T1000 (cell line): ENCODE measurements at places on chromosomes 16 and 17.

GRCh38 chr17:15480204-15480603 lies 12.8 kb upstream of the CDRT4 start:
- DNase-seq = no peak

- DNase-seq = no peak
Measured at GRCh38 chr17:58321571-58322525, 6.7 kb downstream of the TSPOAP1 start.

- no peak for DNase-seq
Measured at GRCh38 chr16:84752600-84752999, 52.8 kb downstream of the USP10 start.

DNA sequence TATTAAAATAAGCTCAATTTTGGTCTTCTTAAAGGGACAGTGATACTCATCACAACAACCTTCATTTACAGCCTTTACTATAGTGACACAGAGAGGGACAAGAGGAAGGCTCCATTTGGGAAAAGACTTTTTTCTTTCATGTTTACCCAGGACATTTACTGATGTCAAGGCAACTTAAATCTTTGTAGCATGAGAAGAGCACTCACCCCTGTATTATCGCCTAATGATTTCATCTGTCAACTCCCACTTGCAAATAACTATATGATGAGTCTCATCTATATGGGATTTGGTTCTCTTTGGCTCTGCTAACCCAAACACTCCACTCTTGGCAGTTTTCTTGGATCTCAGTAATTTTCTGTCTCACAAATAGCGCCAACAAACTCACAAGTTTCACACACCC lies 24.1 kb downstream of the BLMH start:
- DNase-seq = no peak

GRCh38 chr17:54259476-54259875 lies 436.7 kb downstream of the KIF2B start:
- DNase-seq = no peak

GRCh38 chr16:87203060-87203656 lies 114.0 kb downstream of the C16orf95 start:
- no peak for DNase-seq

GRCh38 chr17:51010173-51010675 lies 110.4 kb downstream of the SPAG9 start:
- no peak for DNase-seq

- DNase-seq = no peak
Measured at GRCh38 chr17:33689725-33690124, 396.6 kb upstream of the ASIC2 start.

DNA sequence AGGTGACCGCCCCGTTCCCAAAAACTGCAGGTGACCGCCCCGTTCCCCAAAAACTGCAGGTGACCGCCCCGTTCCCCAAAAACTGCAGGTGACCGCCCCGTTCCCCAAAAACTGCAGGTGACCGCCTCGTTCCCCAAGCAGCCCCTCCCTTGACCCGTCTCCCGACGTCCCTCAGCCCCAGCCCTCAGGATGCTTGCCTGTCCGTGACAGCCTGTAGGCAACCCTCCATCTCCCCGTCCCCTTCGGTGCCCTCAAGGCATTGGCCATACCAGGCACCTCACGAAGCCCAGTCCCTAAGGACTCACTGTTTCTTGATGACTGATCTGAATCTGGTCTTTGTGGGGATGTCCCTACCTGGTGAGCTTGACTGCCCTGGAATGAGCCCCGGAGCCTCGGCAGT lies 25.1 kb downstream of the SGSM2 start:
- DNase-seq = no peak

DNA sequence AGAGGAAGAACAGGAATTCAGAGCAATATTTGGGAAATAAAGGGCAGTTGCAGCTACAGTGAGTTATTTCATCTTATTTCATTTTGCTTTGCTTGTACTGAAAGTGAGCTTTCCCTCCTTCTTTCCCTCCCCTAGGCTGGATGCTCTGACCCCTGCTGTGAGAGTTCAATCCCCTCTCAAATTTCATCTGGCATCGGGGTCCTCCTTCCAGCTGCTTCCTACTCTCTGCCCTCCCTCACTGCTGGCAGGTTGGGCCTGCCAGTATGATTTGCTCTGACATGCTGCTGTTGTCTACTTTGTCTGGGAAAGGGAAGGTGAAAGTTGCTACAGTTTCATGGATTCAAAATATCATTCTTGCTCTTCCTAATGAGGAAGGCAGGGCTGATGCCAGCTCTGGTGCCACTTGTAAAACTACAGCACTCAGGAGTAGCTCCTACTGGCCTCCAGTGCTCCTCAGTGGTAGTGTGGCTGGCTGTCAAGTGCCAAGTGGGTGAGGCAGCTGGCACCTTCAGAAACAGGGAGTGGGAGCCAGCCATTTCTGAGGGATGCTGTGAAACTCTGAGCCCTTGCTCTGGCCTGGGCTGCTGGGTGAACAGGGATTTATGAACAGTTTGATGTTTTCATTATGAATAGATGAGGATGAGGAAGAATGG lies 408.6 kb downstream of the HAPSTR1 start:
- DNase-seq = no peak

DNA sequence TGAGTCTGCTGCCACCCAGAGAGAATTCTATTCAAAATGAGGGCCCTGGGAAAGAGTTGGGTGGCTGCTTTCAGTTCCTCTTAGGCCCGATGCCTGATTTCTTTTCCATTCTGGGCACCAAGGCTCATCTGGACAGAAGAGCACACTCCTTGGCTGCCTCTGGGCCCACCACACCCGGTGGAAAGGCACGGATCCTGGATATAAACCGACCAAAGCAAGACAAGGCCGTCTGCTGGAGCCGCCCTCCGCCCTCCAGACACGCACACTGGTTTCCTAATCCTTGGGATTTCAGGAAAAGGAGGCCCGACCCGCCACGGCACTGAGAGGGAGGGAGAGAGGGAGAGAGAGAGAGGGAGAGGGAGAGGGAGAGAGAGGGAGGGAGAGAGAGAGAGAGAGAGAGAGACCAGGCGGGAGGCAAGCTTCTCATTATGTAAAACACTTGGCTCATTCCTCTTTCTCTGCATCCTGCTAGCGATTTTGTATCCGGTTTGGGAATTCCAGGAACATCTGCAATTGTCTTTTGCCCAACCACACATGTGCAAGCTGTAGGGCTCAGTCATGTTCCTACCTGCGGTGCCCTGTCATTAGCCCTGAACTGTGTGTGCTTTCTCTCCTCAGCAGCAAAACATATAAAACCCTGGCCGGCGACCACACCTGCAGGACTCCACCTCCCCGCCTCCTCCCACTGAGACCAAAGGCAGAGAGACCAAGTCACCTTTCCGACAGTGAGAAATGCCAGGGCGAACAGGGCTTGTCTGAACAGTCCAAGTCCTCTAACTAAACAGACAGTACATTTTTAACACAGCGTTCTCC lies 347.2 kb downstream of the SOX9 start:
- no peak for DNase-seq

GRCh38 chr16:24626256-24626655 lies 86.9 kb downstream of the RBBP6 start:
- DNase-seq = no peak

GRCh38 chr16:27430923-27431484 lies 29.0 kb downstream of the IL21R start:
- DNase-seq = no peak

- DNase-seq = no peak
Measured at GRCh38 chr16:84850714-84851113, 30.9 kb downstream of the CRISPLD2 start.
